ENCODE measurements at places on chromosomes 16 and 17.
A peak's percentile ranks its signal among the peaks of the same experiment; 100 is the strongest.

DNA sequence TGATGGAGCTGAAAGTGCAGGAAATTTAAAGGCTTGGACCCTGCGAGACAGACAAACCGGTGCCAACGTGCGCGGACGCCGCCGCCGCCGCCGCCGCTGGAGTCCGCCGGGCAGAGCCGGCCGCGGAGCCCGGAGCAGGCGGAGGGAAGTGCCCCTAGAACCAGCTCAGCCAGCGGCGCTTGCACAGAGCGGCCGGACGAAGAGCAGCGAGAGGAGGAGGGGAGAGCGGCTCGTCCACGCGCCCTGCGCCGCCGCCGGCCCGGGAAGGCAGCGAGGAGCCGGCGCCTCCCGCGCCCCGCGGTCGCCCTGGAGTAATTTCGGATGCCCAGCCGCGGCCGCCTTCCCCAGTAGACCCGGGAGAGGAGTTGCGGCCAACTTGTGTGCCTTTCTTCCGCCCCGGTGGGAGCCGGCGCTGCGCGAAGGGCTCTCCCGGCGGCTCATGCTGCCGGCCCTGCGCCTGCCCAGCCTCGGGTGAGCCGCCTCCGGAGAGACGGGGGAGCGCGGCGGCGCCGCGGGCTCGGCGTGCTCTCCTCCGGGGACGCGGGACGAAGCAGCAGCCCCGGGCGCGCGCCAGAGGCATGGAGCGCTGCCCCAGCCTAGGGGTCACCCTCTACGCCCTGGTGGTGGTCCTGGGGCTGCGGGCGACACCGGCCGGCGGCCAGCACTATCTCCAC, at the start of gene NOG:
TSS of gene NOG (plus strand) at position 54 of the 674 bp plus-strand sequence. CDS start at position 579, 525 bp downstream.
- peak; percentile 93 for DNase-seq

- DNase-seq: no peak
Measured at GRCh38 chr16:86199871-86200695, 301.1 kb downstream of the IRF8 start.

DNA sequence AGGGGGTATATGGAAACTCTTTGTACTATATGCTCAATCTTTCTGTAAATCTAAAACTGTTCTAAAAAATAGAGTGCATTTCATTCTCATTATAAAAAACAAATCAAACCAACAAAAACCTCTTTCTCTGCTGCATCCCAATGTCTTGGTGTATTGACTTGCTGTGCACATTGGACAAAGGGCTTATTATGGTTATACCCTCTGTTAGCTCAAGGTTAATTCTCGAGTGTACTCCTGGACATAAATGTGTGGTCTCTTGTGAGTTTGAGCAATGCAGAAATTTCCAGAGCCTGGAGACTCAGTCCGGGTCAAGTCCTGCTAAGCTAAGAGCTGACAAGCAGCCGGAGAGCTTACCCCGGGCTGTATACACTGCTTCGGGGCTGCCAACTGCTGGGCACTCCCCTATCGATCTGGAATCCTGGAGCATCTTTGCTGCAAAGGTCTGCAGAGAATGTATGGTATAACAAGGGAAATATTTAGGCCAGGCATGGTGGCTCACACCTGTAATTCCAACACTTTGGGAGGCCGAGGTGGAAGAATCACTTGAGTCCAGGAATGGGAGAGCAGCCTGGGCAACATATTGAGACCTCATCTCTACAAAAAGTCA, 66.2 kb upstream of the BRD7 start:
- no peak for DNase-seq

DNA sequence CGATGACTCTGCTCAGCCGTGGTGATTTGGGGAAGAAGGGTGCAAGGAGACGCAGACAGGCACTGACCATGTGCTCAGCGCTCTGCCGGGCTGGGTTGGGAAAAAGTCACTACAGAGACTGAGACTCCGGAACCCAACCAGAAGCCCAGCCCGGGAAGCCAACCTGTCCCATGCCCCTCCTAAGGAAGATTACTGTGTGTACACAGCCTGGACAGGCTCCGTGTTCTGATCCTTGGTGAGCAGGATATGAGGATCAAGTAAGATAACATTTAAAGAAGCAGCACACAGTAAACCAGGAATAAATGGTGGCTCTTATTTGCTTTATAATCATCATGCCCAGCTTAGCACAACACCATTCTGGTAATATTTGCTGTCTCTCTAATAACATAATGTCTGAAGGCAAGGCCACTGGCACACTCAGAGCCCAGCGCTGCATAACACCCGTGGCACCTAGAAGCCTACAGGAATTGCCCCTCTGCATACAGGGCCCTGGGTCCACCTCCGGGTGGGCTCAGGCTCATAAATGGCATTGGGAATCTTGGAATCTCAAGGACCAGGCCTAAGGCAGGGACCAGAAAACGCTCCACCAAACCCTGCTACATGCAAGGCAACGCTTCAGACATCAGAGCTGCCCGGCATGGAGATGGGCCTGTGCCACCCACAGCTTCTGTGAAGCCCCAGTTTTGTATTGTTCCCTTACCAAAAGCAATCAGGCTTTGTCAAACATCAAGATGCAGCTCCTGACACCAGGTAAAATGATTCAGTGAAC, 113.5 kb downstream of the DYNLRB2 start:
- no peak for DNase-seq

DNA sequence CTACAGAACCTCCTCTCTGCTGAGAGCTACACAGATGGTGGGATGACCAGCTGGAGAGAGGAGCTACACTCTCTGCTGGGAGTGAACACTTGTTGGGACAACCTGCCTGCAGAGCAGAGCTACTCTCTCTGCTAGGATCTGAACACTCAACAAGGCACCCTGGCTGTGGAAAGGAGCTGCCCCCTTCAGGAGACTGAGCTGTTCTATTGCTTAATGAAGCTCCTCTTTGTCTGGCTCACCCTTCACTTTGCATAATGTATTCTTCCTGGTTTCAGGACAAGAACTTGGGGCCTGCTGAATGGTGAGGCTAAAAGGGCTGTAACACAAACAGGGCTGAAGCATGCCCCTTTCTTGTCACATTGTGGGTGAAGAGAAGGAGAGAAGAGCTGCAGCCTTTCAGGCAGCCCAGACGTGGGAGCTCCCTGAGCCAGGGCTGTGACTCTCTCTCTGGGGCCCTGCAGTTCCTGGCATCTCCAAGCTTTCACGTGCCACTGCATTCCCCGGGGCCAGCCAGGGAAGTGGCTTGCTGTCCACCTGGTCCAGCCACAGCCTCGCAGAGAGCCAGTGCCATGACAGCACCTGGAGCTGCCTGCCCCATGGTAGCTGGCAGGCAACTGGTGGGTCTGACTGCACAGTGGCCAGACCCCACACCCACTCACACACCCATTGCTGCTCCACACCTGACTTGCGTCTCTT, 272.8 kb upstream of the KCNJ16 start:
- no peak for DNase-seq

GRCh38 chr16:31367853-31368252, 12.9 kb downstream of the ITGAX start:
- no peak for DNase-seq

- no peak for DNase-seq
Measured at GRCh38 chr17:61366715-61367413, 32.8 kb upstream of the TBX2 start.

DNA sequence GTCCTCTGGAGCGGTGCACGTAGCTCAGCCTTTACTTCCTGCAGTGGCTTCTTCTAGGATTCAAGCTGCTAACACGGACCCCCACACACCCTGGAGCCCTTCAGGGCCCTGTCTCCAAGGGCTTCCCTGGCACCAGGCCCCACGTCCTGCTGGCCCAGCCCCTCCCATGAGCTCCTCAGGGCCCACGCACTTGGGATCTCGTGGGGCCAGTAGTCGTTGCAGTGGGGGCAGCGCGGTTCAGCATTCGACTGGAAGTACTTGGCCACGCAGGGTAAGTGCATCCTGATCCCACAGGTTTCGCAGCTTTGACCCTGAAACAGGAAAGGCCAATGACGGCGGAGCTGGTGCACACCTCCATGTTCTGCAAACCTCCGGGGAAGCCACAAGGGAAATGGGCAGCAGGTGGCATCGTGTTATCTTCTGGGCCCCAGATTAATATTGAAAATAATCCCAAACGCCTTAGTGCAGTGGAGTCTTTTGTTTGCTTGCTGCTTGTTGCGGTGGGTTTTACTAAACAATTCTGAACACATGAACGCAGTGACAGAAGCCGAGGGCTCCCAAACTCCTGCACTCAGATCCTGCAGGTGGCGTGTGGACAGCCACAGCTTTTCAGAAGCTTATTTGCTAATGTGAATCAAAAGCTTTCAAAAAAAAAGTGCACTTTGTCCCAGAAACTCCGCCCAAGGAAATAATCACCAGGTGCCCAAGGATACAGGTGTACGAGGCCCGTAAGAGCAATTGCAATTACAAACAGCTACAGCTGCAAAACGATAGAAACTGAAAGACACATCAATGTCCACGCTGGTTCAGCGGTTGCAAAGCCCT, 22.4 kb downstream of the KDM8 start:
- DNase-seq: no peak

DNA sequence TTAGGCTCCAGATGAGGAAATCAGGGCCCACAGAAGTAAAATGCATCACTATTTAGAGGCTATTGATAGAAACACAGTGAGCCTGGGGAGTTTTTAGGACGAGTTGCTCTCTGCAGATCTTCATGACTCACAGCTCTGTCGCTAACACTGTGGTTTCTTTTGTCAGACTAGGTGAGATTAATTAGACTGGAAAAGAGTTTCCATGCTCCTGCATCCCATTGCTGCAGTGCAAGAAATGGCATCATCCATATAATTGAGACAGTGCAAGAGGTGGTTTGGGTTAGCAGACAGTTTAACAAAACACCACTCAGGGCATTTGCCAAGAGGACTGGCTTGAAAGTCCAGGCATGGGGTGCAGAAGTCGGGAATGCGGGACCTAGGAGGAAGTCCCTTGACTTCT, 198.8 kb upstream of the CACNG5 start:
- no peak for DNase-seq

- no peak for DNase-seq
Measured at GRCh38 chr17:36849871-36850348, 87.4 kb upstream of the LHX1 start.

GRCh38 chr17:71339206-71339605, 781.6 kb upstream of the SOX9 start:
- DNase-seq: no peak

DNA sequence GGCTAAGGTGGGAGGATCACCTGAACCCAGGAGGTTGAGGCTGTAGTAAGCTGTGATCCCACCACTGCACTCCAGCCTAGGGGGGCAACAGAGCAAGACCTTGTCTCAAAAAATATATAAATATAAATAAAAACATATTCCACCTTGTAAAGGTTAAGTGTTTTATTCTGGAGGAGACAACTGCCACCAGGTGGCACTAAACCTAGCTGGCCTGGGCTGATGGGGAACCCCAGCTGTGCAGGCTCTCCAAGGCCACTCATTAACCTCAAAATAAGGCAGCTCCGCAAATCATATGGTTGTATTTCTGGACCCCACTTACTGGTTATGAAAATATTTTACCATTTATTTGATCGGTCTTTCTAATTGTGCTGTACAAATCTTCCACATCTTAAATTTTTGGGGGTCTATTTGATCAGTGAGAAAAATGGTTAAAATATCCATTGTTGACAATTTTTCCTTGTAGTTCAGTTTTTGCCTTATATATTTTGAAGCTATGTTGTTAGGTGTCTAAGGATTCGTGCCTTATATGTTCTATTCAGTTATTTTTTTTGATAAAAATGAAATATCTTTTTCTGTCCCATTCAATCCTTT, 8.5 kb upstream of the ICAM2 start:
- DNase-seq: peak; percentile 45

GRCh38 chr17:74919440-74920305, 3.4 kb downstream of the USH1G start:
- peak; percentile 49 for DNase-seq

DNA sequence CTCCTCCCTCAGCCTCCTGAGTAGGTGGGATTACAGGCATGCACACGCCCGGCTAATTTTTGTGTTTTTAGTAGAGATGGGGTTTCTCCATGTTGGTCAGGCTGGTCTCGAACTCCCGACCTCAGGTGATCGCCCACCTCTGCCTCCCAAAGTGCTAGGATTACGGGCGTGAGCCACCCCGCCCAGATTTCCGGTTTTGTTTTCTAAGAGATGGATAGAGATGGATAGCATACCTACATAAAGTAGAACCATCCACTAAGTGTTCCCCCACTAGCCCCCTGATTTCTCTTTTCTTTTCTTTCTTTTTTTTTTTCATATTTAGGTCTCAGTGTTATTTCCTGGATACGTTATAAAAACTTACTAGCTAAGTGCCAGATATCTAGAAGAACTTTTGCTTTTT, 2.0 kb downstream of the WSB1 start:
- DNase-seq: peak; percentile 28

DNA sequence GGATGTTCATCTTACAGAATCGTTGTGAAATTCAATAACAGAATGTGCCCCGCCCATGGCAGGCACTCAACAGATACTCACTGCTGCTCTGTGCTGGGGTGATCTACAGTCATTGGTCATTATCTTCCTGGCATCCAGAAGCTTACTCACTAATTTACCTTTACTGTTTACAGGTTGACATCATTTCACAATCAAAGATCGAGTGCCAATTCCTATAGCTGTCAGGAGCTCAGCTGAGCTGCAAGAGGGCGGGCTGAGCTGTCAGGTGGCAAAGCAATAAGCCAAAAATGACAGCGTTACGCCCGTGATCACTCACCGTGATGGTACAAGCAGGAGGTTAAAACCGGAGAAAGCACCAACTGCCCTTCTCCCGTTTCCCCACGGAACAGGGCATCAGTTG, 51.2 kb downstream of the LITAF start:
- DNase-seq: no peak

DNA sequence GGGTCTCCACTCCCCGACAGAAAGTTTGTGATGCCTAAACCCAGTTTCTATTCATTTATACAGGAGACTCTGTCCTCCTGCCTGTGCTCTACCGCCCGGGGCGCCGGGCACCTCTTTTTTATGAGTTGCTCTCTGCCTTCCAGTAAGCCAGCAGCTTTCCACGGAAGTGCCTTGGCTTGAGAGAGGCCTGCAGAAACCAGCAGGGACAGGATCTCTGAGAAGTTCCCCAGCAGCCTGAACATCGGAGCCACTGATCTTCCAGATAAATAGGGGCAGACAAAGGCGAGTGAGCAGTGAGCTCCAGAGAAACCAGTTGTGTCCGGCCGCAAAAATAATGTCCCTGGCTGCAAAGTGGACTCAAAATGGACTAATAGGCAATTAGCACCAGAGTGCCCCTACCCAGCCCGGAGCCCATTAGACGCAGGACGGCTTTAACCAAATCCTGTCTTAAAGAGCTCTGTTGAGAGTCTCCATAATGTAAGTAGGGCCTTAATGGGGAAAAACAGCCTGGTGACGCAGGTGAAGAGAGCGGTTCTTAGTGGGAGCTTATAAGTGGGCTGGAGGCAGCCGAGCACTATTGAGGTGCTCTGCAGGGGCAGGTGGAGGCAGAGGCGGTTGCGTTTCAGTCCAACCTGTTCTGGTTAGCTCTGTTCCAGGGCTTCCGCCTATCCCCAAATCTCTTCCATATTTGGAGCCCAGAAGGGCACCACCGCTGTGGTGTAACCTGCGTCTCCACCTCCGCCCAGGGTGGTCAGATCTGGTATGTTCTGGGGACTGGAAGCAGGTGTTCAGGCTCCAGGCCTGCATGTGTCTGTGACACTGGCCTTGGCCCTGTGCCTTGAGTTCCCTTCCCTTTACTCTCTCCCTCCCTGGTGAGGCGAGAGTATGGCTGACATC, 74.1 kb downstream of the NT5M start:
- peak; percentile 52 for DNase-seq

- no peak for DNase-seq
Measured at GRCh38 chr16:87653234-87653633, 50.9 kb downstream of the JPH3 start.
